ENCODE measurements at places on chromosomes 6 and 20.

DNA sequence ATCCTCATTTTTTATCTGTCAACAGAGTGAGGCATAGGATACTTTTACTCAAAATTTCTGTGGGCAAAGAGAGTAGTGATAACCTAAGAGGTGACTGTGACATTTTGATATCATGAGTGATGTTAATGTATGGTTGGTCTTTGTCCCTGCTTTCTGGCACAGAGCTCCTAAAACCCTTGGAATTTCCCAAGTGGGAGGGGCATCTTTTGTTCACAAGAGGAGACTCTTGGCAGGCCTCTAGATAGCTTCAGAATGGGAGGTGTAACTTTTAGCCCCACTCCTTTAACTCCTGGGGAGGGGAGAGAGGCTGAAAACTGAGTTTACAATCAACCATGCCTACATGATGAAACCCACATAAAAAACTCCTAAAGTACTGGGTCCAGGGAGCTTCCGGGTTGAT, 527.8 kb downstream of the RFPL4B start:
- no peak for DNase-seq

DNA sequence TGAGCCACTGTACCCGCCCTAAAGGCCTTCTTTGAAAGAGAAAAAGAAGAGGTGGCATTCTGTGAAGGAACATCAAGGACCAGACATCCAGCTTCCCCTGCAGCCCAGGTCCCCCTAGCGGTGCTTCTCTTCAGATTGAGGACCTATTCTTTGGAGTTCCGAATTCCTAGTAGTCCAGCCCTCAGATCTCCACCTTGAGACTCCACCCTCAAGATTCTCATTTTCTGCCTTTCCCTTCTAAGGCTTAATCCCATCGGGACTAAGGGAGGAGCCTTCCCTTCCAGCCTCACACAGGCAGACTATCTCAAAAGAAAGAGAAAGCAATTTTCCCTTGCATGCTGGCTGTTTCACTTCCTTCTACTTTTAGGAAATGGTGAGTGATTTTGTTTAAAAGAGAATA, 32.5 kb downstream of the MUC22 start:
- DNase-seq: peak; percentile 47

DNA sequence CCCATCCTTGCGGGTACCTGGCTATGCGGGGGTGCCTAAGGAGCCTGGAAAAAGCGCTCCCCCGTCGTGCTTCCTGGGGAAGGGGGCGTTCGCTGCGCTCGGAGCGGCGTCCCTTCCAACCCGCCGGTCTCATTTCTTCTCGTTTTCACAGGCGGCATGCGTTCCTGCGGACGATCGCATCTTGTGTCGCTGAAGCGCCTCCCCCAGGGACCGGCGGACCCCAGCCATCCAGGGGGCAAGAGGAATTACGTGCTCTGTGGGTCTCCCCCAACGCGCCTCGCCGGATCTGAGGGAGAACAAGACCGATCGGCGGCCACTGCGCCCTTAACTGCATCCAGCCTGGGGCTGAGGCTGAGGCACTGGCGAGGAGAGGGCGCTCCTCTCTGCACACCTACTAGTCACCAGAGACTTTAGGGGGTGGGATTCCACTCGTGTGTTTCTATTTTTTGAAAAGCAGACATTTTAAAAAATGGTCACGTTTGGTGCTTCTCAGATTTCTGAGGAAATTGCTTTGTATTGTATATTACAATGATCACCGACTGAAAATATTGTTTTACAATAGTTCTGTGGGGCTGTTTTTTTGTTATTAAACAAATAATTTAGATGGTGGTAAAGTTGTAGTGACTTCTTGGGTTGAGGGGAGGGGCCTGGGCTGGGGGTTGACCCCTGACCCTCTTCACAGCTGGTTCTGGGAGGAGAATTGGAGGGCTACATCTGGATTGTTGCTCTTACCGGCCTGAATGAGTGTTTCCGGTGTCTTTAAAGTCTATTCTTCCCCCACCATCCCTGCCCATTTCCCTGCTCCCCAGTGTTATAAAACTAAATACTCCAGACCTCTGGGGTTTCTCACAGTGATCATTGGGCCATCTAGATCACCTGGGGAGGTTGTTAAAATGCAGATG, 1.1 kb downstream of the ID1 start:
- no peak for DNase-seq

DNA sequence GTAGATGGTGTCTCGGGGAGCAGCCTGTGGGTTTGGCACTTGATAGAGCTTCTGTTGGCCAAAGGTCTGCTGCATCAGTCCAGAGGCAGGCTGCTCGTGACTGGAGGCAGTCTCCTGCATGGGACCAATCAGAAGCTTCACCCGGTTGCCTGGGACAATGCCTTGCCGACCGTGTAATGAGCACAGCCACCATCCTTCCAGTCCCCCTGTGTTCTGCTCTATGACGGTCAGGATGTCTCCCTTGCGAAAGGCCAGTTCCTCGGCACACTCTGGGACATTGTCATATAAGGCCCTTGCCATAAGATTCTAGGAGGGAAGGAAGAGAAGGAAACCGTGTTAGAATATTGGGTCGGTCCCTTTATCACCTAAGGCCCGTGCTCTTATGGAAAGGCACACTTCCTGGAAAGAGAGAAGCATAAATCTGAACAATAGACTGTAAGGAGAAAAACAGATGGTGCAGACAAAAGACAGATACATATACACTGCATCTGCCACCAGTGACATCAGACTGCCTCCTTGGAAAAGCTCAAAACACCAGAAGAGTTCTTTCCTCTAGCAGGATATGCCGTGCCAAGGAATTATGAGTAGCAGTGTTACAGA, 18.9 kb downstream of the NEDD9 start:
- DNase-seq: no peak

GRCh38 chr20:51769976-51770615, 1.9 kb upstream of the ATP9A start:
- no peak for DNase-seq

Measured in bronchial epithelial cell (primary cell).